ENCODE measurements at places on chromosomes 7 and 10. TPM values are rescaled to one million over a fixed set of nuclear protein-coding genes. Genes with fewer than 3 reads are reported as not detected.

The DMBT1 gene
- under 0.01 TPM for total RNA-seq

The NPC1L1 gene
- total RNA-seq = not detected

The ANXA8L1 gene
- total RNA-seq = 183 TPM

The HOXA2 gene
- total RNA-seq = not detected

The GOLGA7B gene
- 0.21 TPM for total RNA-seq

Measured in tracheal epithelial cell (primary cell).